Stimulated activated CD8-positive, alpha-beta memory T cell treated with anti-CD3 and anti-CD28 coated beads, Interleukin-15, amount 100 ng/mL, for 24 hours (primary cell): ENCODE measurements at places on chromosomes 11 and 22.

GRCh38 chr11:16982809-16983208 lies 31.4 kb downstream of the PLEKHA7 start:
- no peak for DNase-seq

DNA sequence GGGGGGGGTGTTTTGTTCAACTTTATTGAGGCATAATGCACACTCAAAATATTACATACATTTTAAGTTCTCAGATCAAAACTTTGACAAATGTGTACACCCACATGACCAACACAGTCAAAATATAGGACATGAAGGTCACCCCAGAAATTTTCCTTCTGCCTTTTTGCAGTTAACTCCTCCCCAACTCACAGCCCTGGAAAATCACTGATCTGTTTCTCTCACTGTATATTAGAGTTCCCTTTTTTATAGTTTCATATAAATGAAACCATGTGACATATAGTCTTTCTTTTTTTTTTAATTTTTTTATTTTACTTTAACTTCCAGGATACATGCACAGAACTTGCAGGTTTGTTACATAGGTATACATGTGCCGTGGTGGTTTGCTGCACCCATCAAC lies 4.6 kb downstream of the TMPRSS5 start:
- DNase-seq = no peak

DNA sequence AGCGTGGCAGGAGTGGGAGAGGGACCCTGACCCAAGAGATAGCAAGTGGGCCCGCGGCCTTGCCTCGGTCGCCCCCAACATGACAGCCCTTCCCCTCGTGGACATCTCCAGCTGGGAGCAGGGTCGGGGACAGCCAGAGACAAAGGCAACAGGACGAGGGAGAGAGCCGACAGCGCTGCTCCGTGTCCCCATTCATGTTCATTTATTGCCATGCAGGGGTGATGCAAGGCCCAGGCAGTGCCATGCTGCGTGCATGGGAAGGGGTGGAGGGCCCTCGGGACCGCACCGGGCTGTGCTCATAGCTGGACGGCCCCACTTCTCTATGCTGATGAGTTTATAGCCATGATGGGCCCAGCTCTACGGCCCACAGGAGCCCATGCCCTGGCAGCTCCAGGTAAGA lies 12.7 kb downstream of the MRPL23 start:
- DNase-seq = no peak

DNA sequence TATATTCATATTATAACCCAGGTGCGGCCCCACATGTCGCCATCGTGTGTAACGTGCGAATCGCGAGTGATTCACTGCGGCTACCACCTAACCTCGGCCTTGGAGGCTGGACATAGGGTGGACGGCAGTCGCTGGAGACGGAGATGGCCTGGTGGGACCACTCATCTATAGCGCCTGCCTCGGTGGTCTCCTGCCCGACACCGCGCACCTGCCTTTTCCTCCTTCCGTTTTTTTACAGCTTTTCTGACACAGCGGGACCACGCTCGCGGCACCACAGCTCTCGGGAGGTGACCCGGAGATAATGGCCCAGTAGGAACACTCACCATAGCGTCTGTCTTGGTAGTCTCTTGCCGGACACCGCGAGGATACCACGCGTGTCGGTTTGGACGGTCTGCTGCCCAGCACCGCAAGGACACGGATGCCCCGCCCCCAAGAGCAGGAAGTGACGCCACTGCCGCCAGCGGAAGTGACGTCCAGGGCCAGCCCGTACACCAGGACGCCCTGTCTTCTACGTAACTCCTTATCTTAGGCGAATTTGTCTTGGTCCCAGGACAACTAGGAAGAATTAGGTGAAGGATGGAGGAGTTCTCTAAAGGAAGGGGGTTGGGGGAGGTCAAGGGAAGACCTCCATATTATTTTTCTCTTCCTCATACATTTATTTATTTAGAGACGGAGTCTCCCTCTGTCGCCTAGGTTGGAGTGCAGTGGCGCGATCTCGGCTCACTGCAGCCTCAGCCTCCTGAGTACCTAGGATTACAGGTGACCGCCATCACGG lies 6.4 kb downstream of the SNU13 start:
- DNase-seq = peak; percentile 69

GRCh38 chr22:30985561-30986208 lies 16.6 kb downstream of the TUG1 start:
- no peak for DNase-seq

DNA sequence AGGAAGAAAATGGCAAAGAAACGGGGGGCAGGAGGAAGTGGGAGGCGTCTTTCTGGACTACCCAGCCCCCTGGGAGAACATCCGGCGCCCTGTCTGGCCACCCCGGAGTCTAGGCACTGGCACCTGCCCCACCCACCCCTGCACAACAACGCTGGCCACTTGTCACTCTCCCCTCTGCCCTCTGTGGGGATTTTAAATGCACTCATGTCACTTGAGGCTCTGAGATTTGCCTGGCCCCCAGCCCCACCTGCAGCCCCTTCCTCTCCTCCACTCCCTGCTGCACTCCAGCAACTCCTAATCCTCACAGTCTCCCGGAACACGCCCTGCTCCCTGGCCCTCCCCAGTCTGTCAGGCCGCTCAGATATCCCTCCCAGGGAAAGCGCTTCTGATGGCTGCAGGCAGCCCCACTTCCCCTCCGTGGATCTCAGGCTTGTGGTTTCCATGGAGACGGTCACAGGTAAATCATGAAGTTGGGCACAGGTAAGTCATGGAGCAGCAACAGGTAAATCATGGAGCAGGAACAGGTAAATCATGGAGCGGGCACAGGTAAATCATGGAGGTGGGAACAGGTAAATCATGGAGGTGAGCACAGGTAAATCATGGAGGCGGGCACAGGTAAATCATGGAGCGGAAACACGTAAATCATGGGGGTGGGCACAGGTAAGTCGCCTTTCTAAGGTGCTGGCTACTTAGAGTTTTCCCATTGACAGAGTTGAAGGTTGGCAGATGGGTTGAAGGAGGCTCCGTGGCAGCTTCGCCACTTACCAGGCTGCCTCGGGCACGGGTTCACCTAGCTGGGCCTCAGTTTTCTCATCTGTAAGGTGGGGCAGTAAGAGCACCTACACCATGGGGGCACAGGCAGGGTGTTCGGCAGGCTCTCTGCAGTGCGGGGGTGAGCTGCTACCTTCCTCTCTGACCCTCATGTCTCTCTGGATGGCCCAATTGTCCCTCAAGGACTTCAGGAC lies 79.0 kb upstream of the SHISAL1 start:
- DNase-seq = no peak

- no peak for DNase-seq
These were observed 1.5 kb downstream of the TPBGL start for GRCh38 chr11:75241906-75242644.

GRCh38 chr11:2685051-2685450 lies 14.7 kb downstream of the KCNQ1OT1 start:
- no peak for DNase-seq

DNA sequence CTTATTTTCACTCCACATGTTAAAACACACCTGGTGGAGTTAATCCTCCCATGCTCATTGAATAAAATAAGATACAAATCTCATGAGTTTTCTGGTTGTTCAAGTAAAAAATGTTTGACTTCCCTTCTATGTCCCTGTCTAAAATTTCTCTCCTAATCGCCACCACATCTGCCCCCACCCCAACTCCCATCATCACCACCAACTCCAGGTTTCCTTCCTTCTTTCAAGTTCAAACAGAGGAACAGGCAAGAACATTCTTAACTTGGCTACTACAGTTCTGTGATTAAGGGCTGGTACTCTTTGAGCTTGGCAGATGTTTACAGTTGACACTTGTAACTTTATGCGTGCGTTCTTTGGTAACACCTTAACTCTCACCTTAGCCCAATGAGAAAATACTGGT lies 9.1 kb upstream of the PSMA1 start:
- DNase-seq = no peak
